CD4-positive, alpha-beta T cell treated with Interleukin-17A for 4 hours (primary cell): ENCODE measurements at places on chromosomes 2 and 18.

- DNase-seq, result no peak
These were observed 193.2 kb downstream of the CCDC85A start for GRCh38 chr2:56376699-56377665.

DNA sequence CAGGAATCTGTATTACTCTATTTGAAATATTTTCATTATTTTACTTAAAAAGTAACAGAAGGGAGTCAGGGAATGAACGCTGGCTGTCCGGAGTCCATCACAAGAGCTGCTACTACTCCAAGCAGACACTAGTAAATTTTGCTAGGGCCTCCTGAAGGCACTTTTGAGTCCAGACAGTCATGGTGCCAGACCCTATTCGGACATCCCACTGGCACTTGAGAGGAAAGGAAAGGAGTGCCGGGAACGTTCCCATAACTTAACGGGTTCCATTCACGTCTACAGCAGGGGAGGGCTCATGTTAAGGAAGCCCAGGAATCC, 563 bp upstream of the GMCL1 start:
- no peak for DNase-seq

DNA sequence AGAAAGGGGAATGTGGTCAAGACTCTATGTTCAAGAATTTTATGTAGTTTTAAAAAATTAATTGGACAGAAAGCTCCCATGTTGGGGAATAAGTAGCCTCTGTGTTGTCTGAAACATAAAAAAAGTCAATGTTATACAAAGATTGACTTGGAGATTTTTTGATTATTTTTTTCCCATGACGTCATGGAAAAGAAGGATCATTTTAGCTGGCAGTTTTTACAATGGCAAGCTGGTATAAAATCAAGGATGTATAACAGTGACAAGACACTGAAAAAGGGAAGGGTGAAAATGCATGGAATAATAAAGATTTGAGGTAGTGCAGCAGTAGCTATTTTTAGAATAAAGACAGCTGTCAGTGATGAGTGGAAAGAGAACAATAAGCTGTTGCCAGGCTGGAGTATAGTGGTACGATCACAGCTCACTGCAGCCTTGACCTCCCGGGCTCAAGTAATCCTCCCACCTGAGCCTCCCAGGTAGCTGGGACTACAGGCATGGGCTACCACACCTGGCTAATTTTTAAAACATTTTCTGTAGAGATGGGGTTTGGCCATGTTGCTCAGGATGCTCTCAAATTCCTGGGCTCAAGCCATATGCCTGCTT, 9.2 kb downstream of the SLC39A10 start:
- DNase-seq, result no peak

GRCh38 chr2:233039846-233040530, 7.5 kb downstream of the NEU2 start:
- no peak for DNase-seq

DNA sequence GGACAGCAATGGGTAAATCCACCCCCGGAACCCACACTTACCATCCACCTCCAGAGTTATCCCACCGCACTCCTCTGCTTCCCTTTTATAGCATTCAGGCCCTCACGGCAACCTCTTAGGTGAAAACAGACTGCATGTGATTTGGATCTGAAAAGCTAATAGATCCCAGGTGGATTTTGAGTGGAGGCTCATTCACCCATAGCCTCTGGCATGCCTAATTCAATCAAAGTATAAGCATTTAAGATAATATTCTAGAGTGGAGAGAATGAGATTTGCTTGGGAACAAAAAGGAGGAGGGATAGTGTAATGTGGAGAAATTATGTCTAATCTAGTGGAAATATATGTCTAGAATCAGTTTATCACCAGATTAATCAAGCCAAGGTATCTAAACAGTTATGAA, 17.1 kb downstream of the SLC14A1 start:
- DNase-seq, result no peak

DNA sequence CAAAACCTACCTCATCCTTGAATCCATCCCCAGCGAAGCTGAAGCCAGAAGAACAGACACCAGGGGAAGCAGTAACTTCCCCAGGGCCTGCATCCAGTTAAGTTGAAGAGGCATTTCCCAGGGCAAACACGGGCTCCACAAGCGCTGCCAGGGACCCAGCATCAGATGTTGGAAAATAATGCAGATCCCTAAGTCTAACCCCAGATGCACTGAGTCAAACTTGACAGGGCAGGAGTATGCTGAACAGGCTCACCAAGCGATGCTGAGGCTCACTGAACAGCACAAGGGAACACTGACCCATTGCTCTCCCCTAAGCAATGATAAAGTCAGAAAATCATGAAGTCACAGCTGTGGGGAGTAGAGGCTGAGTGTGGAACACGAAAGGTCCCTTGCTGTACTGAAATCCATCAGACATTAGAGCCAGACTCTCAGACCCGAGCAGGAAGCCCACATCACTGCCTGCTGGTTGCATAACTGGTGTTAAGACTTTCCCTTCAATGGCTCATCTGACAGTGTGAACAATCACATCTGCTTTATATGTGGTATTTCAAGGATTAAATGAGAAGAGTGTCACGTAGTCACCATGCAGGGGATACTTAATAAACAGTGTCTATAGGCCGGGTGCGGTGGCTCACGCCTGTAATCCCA, 36.2 kb downstream of the TNS1 start:
- no peak for DNase-seq
